Dermis microvascular lymphatic vessel endothelial cell (primary cell): ENCODE measurements at places on chromosomes 13 and 19.

DNA sequence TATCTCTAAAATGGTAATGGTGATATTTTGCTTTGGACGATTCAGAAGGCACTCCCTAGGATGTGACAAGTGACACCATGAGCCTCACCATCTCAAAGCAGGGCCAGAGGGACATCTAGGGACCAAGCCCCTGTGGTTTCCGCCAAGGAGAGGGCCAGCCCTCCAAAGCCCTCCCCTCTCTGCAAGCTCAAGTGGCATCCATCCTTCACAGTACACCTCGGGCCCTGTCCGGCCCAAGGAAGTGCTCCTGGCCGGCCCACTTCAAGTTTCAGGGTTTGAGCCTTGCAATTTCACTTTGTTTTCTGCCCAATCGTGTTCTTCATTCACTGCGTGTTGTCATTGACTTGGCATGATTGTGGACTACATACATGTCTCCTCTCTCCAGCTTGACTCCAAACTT, 82.5 kb downstream of the TSHZ3 start:
- DNase-seq: no peak

DNA sequence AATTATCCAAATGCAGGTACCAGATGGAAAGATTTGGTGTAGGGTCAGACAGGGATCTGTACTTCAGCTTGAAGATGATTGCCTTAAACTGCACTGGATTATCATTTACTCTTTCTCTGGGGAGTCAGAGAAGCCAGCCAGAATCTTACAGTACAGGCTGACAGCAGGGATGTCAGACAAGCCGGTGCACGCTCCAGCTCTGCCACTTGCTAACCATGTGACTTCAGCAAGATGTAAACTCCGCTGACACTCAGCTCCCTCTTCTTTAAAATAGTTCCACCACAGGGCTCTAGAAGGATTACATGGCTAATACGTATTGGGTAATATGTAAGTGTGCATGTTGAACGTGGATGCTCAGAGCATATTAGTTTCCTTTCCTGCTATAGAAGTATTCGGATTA, 251.4 kb upstream of the MAB21L1 start:
- no peak for DNase-seq

- DNase-seq: no peak
These were observed 634.7 kb downstream of the PCDH17 start for GRCh38 chr13:58266271-58266670.

DNA sequence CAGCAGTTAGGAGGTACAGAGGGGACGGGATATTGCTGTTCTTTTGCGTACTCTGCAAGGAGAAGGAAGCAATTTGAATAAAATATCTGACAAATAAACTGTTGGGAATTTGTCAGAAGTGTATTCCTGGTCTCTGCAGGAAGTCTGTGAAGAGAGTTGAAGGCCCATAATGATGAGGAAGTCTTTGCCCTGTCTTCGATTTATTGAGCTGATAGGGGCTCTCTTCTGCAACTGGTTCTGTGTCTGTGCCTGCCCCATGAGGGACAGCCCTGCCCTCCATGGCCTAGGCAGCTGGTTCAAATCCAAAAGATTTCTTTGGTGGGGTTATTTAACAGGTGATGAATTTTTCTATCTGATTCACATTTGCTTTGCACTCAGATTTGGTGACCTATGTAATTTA, 339.7 kb upstream of the EDNRB start:
- DNase-seq: no peak

- DNase-seq: no peak
These were observed 4.3 kb upstream of the PARP4 start for GRCh38 chr13:24516919-24517318.

- DNase-seq: no peak
These were observed 10.8 kb downstream of the SOX1 start for GRCh38 chr13:112077729-112078128.

GRCh38 chr13:31880851-31881494, 141.6 kb downstream of the RXFP2 start:
- no peak for DNase-seq

GRCh38 chr13:100022798-100023197, 41.2 kb downstream of the ZIC2 start:
- no peak for DNase-seq

DNA sequence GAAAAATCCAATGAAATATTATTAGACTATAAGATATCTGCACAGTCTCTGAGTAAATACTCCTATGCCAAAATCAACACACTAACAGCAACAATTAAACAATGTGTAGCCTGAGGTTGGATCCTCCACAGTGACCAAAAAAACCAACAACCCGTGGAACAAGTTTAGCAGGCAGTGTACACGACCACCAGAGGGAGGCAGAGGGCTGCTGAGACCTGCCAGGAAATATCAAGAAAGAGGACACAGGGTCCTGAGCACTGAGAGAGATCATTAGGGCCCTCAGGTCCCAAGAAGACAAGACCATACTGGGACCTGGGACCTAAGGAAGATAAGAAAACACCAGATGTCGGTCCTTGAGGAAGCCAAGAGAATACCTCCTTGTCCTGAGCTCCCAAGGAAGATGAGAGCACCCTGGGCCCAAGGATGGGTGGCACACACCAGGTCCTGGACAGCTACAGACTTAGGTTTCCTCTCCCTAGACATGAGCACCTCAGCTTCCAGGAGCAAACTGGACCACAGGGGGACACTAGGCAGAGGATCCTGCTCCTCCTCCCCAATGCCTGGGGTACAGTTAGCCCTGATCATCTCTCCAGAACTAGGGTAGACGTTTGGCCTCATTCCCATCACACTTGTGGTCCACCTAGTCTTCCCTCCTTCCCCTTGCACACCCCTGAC, 822 bp upstream of the ZNF274 start:
- no peak for DNase-seq

DNA sequence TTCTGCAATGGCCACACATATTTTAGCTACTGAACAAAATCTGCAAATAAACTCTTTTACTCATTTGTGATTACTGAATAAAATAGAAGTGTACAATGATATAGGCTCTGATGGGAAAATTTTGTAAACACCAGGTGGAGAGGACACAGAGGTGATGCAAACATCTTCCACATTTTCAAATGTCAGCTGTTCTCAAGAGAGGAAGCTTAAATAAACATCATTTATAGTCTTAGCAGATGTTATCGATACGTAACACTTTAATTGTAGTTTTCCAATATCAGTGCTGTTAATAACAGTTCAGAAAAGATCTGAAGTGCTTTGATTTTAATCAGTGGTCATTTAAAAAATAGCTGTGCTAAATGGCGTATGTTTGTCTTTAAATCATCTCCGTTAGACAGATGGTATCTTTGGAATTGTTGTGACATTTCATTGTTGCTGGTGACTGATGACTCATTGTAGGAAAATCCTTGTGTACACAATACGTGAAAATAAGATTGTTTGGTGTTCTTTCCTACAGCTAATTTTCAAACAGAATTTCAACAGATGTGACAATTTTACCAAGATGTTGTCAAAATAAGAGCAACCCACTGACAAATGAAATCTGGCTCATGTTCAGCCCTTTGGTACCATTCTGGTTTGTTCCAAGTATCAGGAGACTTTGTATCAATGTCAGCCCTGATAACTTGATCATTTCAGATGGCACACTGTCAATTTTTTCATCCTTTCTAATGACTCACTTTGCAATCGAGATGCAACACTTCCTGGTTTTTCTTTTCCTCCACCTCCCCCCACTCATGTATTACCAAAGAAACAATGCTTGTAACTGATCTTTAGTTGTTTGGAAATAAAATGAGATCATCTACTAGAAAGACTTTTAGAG, 516.0 kb downstream of the DCT start:
- DNase-seq: peak; percentile 43

DNA sequence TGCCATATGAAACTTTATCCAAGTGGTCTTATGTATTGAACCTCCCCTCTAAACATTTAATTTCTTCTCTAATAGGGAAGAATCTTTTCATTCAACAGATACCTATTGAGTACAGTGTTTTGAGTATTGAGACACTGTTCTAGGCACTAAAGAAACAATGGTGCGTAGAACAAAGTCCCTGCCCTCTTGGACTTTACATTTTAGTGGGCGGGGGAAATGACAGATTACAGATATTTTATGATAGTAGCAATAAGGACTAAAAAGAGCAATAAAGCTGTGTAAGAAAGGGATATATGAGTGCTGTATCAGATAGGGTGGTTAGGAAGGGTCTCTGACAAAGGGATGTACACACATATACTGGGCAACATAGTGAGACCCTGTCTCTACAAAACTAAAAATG, 5.4 kb downstream of the NUDT15 start:
- DNase-seq: no peak

DNA sequence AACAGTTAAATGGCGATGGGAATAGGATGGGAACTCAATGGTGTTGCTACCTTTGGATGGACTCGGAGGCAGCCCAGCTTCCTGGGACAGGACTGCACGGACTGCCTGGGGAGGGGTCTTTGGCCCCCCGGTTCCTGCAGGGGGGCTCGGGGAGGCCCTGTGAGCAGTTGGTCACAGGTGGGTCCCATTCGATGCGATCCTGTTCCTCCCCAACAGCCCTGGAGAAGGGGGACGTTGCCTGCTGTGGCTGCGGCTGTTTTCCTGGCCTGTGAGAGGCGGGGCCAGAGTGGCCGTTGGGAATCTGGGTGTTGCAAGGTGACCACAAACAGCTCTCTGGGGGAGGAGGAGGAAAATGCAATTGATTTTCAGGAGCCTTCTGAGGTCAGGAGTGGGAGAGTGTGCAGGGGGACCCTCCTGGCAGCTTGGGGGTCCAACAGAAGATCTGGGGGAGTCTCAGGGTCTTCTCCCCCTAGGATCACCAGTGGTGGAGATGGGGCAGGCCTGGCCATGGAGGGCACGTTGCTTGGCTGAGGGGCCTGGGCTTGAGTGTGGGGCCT, 1.9 kb upstream of the PLPPR3 start:
- no peak for DNase-seq

DNA sequence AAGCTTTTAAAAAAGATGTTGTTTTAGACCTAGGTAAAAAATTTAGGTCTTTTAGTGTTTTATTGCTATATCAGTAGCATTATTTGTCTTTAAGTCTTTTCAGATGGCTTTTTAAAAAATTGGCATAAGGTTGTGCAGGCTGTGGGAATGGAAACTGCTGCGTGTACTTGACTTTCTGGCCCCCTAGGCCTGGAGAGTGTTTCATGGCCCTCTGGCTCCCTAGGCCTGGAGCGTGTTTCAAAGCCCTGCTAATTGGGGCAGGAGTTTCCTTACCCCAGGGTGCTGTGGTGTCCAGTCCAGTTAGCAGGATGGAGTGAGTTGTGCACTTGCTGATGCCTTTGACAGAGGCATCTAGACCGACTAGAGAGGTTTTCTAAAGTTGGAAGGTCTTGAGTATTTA, 23.8 kb downstream of the PRAM1 start:
- no peak for DNase-seq

DNA sequence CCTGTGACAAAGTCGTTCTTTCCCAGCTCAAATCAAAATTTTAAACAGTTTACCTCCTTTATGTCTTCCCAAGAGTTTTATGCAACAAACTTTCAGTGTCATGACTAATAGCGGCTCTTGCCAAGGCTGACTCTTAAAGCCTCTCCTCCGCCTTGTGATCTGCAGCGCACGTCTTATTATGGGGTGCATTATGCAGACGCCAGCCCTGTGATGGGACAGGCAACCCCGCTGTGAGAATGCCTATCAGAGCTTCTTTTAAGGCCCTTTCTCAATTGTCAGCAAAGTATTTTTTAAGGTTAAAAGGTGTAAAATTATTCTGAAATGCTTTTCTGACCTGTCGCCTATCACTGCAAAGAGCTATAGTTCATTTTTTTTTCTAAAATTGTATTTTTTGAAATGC, 152.8 kb downstream of the SOX1 start:
- no peak for DNase-seq

GRCh38 chr13:21333186-21333585, 125.9 kb downstream of the ZDHHC20 start:
- no peak for DNase-seq

DNA sequence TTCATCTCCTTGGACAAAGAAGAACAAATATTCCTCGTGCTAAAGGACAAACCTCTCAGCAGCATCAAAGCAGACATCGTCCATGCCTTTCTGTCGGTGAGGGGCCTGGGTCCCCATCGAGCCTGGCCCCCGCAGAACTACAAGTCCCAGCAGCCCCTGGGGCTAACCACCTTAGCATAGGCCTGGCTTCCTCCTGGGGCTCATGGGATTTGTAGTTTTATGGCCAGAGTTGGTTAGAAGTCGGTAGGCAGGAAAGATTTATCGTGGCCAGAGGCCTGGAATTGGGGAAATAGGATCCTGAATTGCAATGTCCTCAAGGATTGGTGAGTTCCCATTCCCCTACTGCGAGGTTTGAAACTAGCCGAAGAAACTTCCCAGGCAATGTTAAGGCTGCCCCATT, 19.6 kb downstream of the TMEM150B start:
- DNase-seq: peak; percentile 21

- DNase-seq: no peak
These were observed 93.8 kb upstream of the SOX1 start for GRCh38 chr13:111973186-111973585.

DNA sequence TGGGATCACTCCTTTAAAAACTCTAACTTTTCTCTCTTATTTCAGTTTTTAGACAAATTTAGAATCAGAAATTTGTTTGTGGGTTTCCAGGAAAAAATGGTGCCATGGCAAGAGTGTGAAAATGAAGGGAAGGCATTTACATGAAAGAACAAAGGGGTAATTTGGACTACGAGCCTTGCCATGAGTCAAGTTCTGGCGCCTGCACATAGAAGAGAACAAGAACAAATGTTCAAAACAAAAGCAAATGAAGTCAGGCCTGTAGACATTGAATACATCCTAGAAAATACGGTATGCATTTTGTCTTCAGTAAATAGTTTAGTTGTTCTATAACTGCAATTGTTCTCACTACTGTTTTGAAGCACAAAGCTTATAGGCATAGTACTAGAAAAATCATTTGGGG, 1390.5 kb downstream of the EFNB2 start:
- DNase-seq: peak; percentile 51

DNA sequence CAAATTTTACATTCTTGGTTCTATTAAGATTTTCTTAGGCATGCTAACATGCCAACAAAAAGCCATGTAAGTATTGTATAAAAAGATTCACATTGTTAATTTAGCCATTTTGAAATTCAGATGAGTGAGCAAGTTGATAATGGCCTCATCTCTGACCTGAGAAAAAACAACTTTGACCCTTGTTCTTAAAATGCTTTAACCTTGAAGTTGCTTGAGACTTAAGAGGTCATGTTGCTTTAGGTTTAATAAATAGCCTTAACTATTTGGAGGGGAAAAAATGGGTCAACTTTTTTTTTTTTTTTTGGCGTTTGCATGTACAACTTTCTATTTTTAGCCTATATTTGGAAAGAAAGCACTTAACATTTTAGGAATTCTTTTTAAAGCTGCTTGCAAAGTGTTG, 6.0 kb downstream of the MIR17HG start:
- no peak for DNase-seq

DNA sequence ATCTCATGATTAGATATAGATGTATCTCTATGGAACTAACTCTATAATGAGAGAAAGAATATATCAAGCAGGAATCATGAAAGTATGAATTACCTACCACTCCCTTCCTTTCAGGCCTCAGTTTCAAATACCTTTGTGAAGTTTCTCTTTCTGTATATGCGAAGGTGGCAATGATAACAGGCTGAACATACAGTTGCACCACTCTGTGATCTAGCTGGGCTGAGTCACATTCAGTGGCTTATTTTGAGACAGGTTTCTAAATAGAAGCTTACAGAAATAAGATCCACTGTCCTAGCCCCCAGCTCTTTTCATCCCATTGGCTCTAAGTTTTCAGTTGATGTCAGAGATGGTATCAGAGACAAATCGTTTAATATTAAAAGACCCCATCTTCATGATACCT, 662.0 kb downstream of the SLITRK1 start:
- DNase-seq: no peak
